Hindlimb muscle (tissue), 1 donor: ENCODE measurements at places on chromosomes 2 and 18. TPM values are rescaled to one million over a fixed set of nuclear protein-coding genes. Genes with fewer than 3 reads are reported as not detected.

Gene LRRTM1
- polyA plus RNA-seq = 0.48 TPM

Gene PAIP2B
- 3.5 TPM for polyA plus RNA-seq

Gene NT5DC4
- polyA plus RNA-seq = not detected

Gene REG3A
- polyA plus RNA-seq = not detected

DNA sequence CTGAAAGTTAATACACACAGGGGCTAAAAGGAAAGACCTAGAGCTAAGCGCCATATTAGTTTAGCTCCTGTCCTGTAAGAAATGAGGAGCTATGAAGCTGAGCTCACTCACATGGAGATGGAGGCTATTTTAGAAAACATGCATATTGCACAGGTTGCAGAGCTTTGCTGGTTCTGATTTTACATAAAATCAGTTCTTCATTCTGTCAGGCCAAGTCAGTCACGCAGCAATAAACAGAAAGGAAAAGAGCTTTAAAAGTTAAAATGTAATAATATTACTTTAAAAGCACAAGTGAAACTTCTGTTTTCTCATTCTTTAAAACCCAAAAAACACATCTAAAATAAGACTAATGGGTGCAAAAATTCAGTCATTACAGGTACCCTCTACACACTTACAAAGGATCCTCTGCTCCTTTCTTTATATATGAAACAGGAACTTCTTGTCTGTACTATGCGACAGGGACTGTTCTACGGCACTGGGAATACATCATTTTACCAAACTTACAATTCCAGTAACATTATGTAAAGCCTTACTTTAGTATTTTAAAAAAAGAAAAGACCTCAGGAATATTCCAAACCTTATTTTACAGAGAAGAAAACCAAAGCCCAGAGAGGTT is 113.8 kb downstream of the THADA start:
- no peak for DNase-seq

GRCh38 chr2:149027590-149028250 is 10.8 kb upstream of the LYPD6B start:
- no peak for DNase-seq

GRCh38 chr2:85088921-85089320 is 44.3 kb upstream of the TCF7L1 start:
- no peak for DNase-seq

DNA sequence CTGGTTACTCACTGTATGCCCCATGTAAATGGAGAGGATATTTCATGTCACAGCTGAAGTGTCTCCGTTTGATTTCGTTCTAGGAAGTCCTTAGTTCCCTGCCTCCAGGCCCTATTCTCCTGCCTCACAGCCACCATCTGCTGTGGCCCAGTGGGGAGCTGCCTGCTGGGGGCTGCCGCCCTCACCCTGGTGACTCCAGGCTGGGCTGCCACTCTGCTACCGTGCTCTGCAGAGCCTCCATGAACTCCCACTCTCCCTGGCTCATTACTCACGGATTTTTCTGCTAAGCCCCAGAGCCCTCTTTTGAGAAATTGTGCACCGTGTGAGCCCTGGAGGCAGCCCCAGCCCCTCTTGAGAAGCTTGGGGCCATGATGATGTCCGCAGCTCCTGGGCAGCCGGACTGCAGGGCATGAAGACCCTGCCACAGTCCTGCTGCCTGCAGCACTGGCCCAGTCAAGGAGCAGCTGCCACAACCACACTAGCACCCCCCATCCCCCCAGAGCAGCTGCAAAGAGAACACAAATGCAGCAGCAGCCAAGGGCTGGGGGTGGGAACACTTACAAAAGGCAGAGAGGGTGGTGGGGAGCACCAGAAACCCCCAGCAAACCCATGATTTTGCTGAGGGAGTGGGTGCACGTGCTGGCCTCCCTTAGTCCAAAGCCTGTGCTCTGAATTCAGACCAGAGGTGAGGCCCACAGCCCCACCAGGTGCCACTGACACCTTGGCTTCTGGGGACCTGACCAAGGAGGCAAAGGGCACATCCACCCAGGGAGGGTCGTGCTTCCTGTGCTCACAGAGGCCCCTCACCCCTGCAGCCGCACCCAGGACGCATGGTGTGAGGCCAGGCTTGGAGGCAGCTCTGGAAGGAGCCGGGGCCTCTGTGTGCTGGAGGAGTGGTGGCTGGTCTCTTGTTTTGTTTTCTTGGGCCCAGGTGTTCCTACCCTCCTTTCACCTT is 270.2 kb upstream of the RAB6C start:
- DNase-seq = no peak

DNA sequence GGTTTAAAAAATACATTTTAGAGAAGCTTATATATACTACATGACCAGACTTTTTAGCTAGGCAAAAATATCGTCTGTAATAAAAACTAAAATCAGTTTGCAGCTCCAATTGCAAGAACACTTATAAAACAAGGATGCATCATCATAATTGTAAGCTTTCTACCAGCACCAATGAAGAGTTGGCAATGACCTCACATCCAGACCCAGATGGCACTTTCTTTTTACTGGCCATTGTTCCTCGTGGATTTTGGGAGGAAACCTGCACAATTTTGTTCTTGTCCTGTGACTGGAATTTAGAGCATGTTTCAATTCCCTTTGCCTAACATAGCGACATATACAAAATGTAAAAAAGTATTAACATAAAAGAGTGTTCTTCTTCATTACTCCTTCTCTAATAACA is 174.3 kb downstream of the ZNF521 start:
- DNase-seq = no peak

- DNase-seq = no peak
These were observed 27.4 kb downstream of the APCDD1 start for GRCh38 chr18:10481831-10482230.

- DNase-seq = no peak
These were observed 22.0 kb downstream of the AP1S3 start for GRCh38 chr2:223815186-223815883.

- no peak for DNase-seq
These were observed 166.2 kb downstream of the PHLPP1 start for GRCh38 chr18:62881509-62882016.
